ENCODE measurements at places on chromosomes 3 and 15.

DNA sequence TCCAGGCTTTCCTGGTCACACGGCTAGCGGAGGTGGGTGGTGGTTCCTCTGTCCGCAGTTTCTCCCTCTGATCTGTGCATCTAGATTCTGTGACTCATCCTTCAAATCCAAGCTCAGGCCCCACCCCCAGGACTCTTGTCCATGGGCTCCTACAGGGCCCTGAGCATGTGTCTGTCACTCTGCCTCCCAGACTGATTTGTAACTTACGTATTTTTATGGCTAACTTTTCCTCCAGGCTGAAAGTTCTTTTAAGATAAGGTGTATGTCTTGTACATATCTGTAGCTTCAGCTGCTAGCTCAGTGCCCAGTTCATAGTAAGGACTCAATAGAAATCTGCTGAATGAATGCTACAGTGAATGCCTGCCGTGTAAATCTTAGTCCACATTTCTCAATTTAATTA is 8.0 kb downstream of the ESYT3 start:
- peak; percentile 66 for DNase-seq

DNA sequence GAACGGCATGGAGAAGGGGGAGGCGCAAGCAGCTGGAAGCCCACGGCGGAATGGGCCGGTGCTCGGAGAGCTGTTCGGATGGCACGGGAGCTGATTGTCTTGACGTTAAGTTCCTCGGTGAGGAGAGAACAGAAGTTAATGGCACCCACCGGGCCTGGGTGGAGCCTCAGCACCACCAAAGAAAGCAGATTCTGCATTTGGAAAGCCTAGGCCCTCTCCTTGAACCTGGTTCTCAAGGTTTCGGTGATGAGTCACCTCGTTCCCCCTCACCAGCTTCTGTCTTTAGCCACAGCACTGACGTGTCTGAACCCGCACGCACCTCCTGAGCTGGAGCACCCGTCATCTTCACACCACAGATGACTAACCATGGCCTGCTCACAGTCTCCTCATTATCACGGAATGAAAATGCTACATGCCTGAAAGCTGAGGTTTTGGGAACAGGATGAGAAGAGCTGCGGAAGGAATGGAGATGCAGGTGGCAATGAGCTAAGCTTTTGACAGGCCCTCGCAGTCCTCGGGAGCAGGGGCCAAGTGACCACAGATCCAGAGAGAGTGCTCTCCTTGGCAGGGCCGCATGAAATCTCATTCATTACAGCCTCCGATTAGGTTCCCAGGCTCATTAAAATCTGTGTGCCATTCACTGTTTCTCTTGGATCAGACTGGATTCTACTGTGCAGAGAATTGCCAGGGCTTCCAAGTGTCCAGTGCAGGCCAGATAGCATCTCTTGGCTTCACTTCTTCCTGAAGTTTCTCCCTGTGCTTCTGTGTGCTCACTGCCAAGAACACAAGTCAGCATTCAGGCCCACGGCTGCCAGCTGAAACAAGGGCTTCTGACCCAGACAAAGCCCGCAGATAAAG is 96.3 kb upstream of the DLG1 start:
- DNase-seq = peak; percentile 27

DNA sequence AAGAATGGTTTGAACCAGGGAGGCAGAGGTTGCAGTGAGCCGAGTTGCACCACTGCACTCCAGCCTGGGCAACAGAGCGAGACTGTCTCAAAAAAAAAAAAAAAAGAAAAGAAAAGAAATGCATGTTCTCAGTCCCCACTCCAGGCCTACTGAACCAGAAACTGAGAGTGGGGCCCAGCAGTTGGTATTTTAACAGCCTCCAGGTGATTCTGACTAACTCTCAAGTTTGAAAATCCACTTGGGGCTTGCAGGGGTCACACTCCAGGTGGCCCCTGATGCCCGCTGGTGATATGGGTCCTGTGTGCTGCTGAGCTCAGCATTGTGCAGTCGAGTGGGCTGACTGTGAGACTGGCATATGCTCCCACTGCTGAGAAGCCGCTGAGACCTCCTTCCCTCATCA is 133.7 kb upstream of the C2CD4B start:
- no peak for DNase-seq

DNA sequence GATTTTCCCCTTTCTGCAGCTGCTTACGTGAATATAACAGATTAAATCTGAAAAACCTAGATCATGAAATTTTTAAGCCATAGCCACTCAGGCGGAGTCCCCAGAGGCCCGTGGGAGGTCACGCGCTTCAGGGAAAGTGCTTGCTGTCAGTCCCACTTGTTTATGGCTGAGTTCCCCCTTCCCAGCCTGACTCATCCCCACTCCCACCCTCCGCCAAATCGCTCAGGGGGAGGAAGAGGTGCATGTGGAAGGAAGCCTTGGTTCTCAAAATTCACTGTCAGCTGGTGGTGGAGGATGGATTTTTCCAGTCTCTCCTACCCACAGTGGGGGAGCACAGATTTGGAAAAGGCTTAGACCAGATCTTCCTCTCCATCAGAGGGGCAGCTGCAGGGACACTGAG is 67.4 kb downstream of the CORO2B start:
- DNase-seq = peak; percentile 39

GRCh38 chr3:33229066-33229465 is 10.5 kb upstream of the SUSD5 start:
- no peak for DNase-seq

DNA sequence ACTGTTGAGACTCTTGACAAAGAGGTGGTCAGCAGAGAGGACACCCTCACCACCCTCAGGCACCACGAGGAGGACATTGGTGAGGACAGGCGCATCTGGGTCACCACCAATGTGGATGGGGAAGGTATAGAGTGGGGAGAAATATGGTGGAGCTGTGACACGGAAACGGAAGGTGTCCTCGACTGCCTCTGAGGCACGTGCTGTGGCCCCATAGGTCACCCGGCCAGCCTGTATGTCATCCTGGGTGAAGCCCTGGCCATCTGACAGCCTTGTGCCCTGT is 24.4 kb downstream of the CSPG4 start:
- no peak for DNase-seq

GRCh38 chr3:52742418-52743041 is 28.2 kb downstream of the NEK4 start:
- DNase-seq = no peak

Measured in BE2C (cell line).